ENCODE measurements at places on chromosomes 5 and 9. TPM values are rescaled to one million over a fixed set of nuclear protein-coding genes. Genes with fewer than 3 reads are reported as not detected.

CCDC192 gene
- total RNA-seq: not detected

CDC14B gene
- total RNA-seq: 11.1 TPM

GFI1B gene
- total RNA-seq: not detected

HAND1 gene
- total RNA-seq: 0.12 TPM

SPATA6L gene
- total RNA-seq: 2.4 TPM

ZNF454 gene
- not detected for total RNA-seq

AGXT2 gene
- not detected for total RNA-seq

CDX1 gene
- not detected for total RNA-seq

TAF1L gene
- total RNA-seq: not detected

DDX4 gene
- not detected for total RNA-seq

ARAP3 gene
- 5.7 TPM for total RNA-seq

C9 gene
- total RNA-seq: not detected

SHISAL2B gene
- total RNA-seq: not detected

GRIA1 gene
- total RNA-seq: not detected

GARIN3 gene
- not detected for total RNA-seq

PCDHAC2 gene
- 2.9 TPM for total RNA-seq

AIF1L gene
- total RNA-seq: 1.6 TPM

SLC34A3 gene
- not detected for total RNA-seq

LCN1 gene
- total RNA-seq: not detected

CREB3 gene
- 69.3 TPM for total RNA-seq

ARSI gene
- 47.8 TPM for total RNA-seq

Data from A549 treated with CORT108297 at 1 μM for 4 hours (cell line).